CD4-positive, CD25-positive, alpha-beta regulatory T cell (primary cell): ENCODE measurements at places on chromosomes 1 and 21.

- DNase-seq, result no peak
These were observed 33.0 kb downstream of the SLX9 start for GRCh38 chr21:44972821-44973220.

GRCh38 chr1:89350298-89350697 lies 13.6 kb upstream of the GBP6 start:
- DNase-seq, result no peak

GRCh38 chr1:151715726-151716404 lies 738 bp downstream of the CELF3 start:
- DNase-seq, result no peak

DNA sequence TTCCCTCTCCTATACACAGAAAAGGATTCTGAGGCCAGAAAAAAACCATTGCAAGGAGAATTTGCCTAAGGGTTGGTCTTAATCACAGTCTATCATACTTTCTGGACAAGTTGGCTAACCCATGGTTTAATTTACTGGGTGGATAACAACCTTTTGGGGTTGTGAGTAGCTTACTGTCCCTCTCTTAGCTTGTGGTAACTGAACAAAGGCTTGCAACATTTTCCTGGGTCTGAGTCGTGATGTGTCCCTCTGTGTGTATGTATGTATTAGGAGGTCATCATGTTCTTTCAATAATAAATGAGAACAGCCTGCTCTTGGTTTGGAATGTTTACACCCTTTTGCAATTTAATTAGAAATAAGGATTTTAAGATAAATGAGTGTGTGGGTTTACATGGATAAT lies 36.7 kb downstream of the PAPPA2 start:
- no peak for DNase-seq

DNA sequence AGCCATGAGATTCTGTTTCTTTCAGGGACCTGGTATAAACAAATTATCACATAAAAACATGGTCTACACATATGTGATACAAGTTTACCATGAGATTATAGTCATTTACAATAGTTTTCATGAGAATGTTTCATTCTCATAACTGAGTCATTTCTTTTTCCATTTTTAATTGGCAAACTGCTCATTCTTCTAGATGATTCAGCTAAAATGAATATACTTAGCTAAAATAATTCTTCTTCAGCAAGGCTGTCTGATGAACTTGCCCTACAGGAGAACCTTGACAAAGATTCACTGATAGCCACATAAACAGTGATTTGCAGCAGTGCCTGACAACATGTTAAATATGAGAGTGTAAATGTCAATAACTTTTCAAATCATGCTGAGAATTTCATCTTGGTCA lies 253.2 kb downstream of the FMN2 start:
- DNase-seq, result no peak

- no peak for DNase-seq
These were observed 32.4 kb downstream of the SLC19A1 start for GRCh38 chr21:45509566-45510465.

GRCh38 chr1:156390469-156391365 lies 21.7 kb downstream of the RHBG start:
- DNase-seq, result no peak

DNA sequence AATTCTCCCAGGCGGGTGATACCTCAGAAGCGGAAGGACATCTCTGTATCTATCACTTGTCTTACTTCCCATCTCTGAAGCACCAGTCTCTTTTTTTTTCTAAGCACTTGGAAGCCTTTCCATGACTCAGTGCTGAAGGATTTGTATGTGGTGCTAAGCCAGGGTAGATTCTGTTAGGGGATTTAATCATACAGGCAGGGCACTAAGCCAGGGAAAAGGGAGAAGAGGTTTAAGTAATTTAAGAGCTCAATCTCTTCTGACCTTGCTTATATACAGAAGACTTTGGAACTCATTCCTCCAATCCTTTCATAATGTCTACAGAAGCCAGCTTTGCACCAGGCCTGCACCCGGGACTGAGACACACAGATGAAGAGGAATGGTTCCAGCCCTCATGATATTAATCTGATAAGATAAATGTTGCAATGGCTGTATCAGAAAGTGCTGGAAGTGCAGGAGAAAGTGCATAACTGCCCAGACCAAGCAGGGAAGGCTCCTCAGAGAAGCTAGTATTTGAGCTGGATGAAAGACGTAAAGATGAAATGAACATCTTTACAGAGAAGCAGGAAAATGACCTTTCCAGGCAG lies 11.0 kb downstream of the FAM163A start:
- no peak for DNase-seq

GRCh38 chr1:239237912-239238311 lies 148.5 kb upstream of the CHRM3 start:
- DNase-seq, result no peak

DNA sequence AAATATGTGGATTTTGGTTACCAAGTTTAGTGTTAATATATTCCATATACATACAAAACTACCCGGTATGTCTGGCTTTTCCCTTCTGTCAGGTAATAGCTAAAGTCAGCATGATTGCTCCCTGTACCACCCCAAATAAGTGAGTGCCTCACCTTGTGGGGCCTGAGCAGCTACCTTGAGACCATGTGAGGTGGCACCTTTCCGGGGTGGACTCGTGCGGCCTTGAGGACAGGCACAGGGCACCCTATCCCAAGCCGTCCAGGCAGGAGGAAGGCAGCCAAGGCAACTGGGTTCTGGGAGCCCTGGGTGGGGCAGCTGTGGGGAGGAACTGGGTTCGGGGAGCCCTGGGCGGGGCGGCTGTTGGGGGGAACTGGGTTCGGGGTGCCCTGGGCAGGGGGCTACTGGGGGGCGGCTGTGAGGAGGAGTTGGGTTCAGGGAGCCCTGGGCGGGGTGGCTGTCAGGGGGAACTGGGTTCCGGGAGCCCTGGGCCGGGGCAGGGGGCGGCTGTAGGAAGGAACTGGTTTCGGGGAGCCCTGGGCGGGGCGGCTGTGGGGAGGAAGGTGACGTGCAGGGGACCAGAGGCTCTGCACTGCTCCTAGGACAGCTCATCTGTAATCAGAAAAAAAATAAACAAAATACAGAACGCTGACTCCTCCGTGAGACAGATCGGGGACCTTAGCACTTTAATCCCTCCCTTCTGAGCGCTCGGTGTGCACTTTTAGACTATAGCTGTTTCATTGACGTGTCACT lies 63.3 kb downstream of the POFUT2 start:
- DNase-seq, result peak; percentile 21

DNA sequence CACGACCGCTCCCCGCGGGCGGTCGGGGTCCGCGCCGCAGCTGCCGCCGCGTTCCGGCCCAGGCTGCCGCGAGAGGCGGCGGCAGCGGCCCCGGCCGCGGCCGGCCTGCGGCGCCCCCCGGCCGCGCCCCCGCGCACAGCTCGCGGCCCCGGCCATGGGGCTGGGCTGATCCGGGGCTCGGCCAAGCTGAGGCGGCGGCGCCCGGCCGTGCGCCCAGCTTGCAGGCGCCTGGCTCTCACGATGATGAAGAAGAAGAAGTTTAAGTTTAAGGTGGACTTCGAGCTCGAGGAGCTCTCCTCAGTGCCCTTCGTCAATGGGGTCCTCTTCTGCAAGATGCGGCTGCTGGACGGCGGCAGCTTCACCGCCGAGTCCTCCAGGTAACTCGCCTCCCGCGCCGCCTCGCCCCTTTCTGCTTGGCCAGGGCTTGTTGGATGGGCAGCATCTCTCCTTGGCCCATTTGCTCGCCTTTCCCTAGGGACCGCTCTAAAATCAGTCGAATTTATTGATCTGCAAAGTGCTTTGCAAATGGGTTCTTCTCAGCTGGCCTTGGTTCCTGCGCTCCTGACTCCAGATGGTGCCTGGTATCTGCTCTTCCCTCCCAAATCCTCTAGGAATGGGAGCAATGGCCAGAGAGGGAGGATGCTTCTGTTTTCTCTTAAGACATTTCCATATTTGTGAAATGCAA lies 431 bp downstream of the EEIG2 start:
- DNase-seq, result peak; percentile 6

DNA sequence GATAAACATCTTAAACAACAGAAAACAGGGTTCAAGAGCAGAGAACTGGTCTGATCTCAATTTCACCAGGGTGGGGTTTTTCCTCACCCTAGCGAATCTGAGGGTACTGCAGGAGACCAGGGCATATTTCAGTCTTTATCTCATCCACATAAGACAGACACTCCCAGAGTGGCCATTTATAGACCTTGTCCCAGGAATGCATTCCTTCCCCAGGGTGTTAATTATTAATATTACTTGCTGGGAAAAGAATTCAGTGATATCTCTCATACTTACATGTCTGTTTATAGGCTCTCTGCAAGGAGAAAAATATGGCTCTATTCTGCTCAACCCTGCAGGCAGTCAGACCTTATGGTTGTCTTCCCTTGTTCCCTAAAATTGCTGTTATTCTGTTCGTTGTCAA lies 84.1 kb downstream of the LYPLAL1 start:
- DNase-seq, result no peak

GRCh38 chr1:210123924-210124589 lies 108.5 kb upstream of the SERTAD4 start:
- no peak for DNase-seq

DNA sequence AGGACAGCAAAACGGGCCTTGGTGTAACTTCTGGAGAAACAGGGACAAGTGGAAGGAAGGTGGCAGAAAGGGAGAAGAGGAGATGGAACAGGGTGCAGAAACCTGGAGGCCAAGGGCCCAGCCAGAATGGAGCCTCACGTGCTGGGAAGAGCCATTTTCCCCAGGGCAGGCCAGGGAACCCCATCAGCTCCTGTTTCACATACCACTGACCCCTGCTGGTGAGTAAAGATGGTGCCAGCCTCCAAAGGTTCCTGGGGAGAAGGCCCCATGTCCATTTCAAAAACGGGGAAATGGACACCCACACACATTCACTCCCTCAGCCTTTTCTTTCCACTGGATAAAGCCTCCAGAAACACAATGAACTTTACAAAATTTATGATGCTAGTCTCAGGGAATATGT lies 57.6 kb upstream of the JUN start:
- DNase-seq, result no peak

DNA sequence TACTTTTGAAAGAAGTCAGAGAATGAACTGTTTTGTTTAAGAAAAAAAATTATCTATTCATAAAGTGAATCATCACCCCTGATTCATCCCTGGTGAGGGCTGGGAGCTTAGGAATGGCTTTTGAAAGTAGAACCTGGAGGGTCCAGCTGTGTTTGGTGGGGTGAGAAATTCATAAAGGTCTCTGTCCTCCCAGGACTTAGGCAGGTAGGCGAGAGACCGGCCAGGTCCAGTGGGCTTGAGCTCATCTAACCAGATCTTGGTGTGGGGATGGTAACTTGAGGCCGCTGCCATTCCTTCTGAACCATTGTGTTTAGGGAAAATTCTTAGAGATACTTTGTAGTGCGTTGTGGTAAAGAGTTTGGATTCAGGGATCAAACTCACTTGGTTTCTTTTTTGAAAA lies 156.8 kb upstream of the TNR start:
- DNase-seq, result no peak

DNA sequence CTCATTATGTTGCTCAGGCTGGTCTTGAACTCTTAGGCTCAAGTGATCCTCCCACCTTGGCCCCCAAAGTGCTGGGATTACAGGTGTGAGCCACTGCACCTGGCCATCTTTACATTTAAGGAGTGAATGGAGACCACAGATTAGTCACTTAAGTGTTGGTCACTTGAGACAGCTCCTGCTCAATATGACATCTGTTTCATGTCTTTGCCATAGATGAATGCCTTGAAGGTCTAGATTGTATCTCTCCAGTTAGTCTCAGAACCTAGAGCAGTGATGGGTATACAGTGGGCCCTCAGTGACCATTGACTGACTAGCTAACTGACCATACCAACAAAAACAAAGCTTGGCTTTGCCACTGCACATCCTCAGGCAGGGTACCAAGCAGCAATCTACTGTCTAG lies 15.3 kb downstream of the BCL9 start:
- no peak for DNase-seq

DNA sequence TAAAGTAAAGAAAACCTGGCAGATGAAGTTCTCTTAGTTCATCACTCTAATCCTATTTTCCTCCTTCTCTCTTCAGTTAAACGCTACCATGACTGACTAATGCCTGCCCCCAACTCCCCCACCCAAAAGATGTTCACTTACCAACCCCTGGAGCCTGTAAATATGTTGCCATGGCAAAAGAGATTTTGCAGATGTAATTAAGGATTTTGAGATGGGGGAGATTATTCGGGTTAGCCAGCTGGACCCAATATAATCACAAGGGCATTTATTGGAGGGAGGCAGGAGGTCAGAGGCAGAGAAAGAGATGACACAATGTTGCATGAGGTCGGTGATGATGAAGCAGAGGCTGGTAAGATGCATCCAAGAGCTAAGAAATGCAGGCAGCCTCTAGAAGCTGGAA lies 69.3 kb upstream of the PPP2R5A start:
- no peak for DNase-seq

GRCh38 chr1:191240925-191241324 lies 763.3 kb upstream of the BRINP3 start:
- no peak for DNase-seq

DNA sequence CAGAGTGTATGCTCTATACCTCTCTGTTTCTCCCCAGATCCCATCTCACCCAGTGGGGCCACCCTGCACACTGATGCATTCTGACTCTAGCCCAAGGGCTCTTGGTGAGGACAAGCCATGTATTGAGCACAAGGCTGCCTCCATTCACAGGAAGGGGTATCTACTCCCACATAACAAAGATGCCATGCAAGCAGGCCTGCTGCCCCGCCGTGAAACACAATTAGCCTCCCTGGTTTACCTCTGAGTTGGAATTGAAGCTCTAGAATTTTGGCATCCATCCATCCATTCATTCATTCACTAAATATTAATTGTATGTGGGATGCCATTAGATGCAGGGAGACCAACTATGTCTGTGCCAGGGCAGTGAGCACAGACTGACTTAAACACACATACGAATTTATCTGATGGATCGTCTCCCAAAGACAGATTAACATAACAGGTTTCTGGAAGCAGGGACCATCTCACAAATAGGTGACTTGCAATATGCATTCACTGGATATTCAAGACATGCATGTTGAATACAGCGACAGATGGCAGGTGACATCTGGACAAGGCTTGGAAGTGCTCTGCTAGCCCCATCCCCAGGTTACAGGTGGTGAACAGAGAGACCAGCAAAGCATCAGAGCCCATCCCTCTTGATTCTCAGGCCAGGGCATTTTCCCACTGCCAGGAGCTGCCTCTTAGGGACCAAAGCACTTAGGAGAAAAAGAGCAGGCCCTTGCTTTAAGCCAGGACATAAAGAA lies 34.3 kb downstream of the TRABD2B start:
- no peak for DNase-seq

DNA sequence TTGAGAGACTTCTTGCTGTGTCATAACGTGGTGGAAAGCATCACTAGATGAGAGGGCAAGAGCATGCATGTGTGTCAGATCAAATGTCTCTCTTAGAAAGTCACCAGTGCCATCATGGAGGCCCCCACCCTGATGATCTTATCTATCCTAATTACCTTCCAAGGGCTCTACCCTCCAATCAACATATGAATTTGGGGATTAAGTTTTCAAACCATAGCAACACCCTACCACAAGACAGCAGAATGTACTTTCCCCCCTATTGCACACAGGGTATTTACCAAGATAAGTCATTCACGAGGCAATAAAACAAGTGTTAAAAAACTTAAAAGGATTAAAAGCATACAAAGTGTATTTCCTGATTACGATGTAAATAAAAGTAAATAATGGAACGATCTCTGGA lies 515.6 kb downstream of the LMO4 start:
- DNase-seq, result no peak
